Adipocyte (in vitro differentiated cells): ENCODE measurements at places on chromosomes 12 and 14.
A peak's percentile ranks its signal among the peaks of the same experiment; 100 is the strongest.

GRCh38 chr12:39459027-39459434, 16.1 kb upstream of the KIF21A start:
- no peak for DNase-seq

DNA sequence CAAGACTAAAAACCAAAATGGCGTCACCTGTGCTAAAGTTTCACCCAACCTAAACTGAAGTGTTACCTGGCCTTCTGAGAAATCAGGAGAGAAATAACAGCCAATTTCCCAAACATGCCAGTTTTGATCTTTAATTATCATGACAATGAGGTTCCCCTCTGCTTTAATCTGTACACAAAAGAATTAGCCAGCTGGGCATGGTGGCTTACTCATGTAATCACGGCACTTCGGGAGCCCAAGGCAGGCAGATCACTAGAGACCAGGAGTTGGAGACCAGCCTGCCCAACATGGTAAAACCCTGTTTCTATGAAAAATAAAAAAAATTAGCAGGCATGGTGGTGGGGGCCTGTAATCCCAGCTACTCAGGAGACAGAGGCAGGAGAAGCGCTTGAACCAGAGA, 4.9 kb downstream of the HEATR4 start:
- DNase-seq = no peak

GRCh38 chr14:75896341-75896740, 85.5 kb downstream of the TGFB3 start:
- no peak for DNase-seq

GRCh38 chr14:94458558-94459205, 6.1 kb upstream of the SERPINA11 start:
- no peak for DNase-seq

- DNase-seq = peak; percentile 95
Observed at GRCh38 chr12:65740873-65741600, 83.2 kb upstream of the HMGA2 start.

- DNase-seq = no peak
Observed at GRCh38 chr14:23707415-23707814, 71.3 kb downstream of the DHRS2 start.

DNA sequence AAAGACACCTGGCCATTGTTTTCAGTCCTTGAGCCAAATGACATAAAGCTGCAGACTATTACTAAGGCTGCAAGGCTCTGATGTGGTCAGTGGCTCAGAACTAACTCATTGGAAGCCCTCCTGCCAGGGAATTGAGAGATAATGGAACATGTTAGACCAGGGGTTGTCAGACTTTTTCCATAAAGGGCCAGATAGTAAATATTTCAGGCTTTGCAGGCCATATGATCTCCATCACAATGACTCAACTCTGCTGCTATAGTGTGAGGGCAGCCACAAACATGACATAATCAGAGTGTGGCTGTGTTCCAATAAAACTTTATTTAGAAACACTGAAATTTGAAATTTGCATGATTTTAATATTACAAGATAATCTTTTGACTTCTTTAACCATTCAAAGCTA, 140.3 kb downstream of the TMEM30B start:
- peak; percentile 26 for DNase-seq

DNA sequence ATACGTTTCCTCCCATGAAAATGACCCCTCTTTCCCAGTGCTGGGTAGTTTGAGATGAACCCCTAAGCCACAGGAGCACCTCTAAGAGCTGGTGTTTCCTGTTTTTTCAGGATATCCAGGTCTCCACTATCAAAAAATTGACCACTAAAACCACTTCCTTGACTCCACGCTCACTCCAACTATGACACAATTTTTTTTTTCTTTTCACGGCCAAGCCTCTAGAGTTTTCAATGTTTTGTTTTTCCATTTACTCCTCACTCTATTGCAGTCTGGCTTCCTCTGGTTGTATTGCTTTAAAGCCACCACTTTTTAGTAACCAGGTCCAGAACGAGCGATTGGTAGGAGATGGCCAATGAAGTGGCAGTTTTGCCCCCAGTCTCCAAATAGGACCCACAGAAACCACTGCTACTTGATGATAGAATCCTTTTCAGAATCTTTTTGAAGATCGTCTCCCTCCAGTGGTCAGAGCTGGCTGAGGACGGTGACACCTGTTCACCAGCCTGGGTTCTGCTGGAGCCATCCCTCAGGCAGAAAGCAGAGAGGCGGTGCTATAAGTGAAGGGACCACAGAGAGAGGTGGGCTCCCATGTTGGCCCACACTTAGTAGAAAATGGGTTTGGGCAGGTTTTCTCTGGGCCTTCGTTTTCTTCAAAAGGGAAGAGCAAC, 454.4 kb downstream of the VRK1 start:
- DNase-seq = no peak

GRCh38 chr12:650983-651382, 12.3 kb downstream of the NINJ2 start:
- DNase-seq = no peak

- DNase-seq = peak; percentile 31
Observed at GRCh38 chr14:53399057-53399456, 245.9 kb upstream of the DDHD1 start.

DNA sequence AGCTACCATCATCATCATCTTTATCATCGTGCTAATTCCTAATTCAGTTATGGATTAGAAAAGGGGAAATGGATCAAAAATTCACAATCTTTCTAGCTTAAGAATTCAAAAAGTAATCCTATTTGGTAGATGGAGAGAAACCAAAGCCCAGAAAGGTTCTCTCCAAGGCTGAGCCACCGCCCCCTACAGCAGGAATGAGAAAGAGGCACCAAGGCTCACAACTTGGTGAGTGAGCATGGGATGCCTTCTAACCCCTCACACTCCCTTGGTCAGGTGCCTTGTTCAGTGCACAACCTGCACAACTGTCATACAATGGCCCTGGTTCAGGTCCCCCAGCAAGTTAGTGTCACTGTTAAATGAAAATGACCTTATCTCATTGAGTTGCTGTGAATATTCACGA, 171.5 kb downstream of the ANO2 start:
- no peak for DNase-seq

DNA sequence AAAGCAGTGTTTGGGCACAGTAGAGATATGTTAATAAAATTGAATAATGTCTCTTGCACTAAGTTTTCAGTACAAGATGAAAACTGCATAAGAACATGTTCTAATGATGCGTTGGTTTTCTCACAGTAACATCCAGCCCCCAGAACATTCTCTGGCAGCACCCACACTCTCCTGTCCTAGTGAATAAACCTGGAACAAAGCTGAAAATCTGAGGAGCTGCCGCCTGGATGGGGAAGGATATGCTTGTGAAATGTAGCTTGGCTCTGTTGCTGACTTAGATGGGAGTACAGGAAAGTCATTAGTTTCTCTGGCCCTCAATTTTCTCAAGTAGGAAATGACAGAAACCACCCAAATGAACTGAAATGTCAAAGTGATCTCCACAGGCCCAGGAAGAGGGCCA, 323.8 kb downstream of the APAF1 start:
- DNase-seq = no peak

DNA sequence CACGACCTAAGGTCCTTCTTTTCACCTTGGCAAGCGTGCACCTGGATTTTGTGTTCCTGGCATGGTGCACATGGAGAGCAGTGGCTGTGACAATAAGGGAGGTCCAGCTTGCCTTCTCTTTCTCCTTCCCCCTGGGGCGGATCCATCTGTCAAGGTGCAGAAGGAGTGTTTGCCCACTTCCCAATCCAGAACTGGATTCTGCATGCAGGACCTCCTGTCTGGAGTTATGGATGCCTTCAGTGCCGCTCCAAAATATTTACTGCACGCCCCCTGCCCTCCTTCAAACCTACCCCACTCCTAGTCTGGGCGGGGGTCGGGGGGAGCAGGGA, 192.7 kb downstream of the DPF3 start:
- DNase-seq = no peak

DNA sequence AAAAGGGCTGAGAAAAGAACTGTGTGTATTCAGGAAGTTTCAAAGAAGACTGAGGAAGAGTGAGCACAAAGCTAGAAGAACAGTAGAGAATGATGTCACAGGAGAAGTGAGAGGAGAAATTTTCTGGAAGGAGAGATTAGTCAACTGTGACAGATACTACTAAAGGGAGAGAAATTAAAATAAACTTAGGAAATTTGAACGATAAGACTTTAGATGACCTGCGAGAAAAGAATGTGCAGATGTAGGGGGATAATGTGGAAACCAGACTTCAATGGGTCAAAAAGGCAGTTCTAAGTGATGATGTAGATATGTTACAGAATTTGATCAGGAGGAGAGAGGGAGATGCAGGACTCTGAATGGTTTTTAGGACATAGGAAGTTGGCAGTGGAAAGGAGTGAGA, 287.4 kb downstream of the SYT1 start:
- no peak for DNase-seq

DNA sequence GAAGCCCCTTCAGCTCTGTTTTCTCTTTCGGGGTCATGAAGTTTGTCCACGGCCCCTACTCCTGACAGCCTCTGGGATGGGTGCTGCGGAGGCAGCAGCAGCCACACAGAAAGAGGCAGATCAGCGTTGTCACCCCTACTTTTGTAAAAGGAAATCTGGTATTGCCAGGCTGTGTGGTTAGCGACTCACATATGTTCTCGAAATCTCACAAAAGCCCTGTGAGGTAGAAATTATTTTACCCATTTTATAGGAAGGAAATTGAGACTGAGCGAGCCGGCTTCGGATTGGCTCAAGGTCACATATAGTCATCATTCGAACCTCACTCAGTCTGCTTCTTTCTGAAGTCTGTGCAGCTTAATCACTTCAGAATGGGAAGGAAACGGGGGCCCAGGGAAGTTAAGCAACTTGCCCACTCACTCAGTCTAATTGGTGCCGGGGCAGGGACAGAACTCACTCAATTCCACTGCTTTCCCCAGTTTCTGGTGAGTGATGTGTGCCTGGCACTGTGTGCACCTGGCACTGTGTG, 1.1 kb upstream of the CKAP4 start:
- peak; percentile 77 for DNase-seq

GRCh38 chr14:94464290-94464689, 11.7 kb upstream of the SERPINA11 start:
- DNase-seq = no peak

DNA sequence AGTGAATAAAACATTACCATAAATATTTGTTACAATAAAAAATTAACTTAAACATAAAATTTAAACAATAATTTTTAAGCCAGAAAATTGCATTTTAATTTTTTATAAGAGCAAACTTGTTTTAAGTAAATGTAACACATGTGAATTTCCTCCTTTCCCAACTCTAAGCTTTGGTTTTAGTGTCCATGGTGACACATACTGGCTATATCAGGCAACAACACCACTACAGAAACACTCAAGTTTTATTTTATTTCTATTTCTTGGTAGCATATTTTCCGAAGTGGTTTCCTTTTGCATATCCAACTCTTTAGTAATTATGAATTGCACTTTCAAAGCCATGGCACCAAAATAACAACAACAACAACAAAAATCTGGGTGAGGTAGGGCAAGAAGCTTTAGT, 2.2 kb downstream of the NELL2 start:
- DNase-seq = peak; percentile 36

DNA sequence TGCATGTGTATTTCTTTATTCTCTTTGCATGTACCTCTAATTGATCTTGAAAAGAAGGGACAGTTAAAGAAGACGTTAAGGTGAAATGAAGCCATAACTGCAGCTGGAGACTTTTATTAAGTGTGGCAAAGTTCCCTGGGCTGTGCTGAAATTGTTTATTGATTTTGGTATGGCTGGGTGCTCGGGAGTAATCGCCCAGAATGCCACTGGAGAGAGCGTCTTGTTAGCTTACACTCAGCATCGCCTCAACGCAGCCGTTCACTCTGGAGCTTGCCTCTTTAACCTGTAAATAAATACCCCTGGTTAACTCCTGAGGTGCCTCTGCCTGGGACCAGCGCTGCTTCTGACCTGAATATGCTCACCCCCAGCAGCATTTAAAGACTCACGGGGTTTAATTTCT, 98.6 kb downstream of the GPATCH2L start:
- no peak for DNase-seq

DNA sequence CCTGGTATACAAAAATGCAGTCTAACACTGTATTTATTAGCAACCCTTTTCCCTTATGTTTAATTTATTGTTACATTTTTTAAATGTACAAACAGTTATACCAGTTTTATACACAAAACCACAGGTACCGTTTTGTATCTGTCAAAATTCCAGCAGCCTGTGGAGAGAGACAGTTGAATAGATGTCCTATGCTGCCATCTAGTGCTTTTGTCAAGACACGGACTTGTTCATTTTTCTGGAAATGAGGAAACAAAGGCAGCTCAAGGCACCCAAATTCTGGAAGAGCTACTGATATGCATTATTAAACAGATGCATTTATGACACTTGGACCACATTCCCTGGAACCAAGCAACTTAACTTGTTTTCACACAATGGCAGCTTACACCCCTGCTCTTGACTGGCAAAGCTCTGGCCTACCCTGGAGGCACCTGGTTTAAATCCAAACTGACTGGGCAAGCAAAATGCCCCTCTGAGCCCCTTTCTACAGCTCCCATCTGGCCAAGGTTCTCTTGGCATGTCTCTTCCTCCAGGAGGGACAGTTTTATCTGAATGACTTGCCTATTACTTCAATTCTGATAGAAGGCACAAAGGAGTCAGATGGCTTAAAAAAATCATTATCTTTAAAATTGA, 286.9 kb upstream of the PRKD1 start:
- peak; percentile 89 for DNase-seq

- no peak for DNase-seq
Observed at GRCh38 chr12:105765053-105766014, 373.4 kb downstream of the NUAK1 start.

DNA sequence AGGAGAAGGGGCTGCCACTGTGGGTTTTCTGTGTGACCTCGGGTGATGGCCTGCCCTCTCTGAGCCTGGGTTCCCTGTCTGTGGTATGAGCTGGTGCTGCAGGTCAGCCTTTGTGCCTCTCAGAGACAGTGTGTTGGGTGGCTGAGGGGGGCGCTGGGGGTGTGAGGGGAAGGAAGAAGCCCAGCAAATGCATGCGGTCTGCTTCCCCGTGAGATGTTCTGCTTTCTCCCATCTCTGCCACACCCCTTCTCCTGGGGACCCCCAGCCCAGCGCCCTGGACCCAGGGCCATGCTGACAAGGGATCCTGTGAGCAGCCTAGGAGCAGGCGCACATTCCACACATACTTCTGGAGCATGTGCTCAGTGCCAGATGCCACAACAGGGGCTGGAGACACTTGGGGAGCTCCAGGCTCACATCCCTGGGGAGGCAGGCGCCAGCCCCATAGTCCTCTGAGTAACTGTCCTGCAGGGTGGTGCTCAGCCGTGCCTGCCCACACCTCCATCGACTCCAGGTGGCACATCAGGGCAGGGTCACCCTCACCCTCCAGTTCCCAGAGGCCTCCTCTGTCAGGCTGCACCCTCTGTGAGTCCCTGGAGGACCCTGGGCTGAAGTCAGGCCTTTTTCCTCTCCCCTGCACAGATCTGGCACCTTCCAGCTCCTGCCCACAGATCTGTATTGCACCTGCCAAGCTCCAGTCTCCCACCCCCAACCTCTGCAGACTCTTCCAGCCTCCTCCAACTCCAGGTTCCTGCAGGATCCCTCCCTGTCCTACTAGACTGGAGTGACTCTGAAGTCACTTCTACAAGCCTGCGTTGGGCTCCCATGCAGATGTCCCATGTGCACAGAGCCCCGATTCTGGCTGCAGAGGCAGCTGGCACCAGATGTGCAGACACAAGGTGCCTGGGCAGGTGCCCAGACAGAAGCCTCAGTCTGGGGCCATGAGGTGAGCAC, 205.6 kb downstream of the KIF26A start:
- DNase-seq = no peak

GRCh38 chr14:23077962-23078361, 17.0 kb downstream of the ACIN1 start:
- DNase-seq = no peak
